ENCODE measurements at places on chromosomes 4 and X.
A peak's percentile ranks its signal among the peaks of the same experiment; 100 is the strongest.

DNA sequence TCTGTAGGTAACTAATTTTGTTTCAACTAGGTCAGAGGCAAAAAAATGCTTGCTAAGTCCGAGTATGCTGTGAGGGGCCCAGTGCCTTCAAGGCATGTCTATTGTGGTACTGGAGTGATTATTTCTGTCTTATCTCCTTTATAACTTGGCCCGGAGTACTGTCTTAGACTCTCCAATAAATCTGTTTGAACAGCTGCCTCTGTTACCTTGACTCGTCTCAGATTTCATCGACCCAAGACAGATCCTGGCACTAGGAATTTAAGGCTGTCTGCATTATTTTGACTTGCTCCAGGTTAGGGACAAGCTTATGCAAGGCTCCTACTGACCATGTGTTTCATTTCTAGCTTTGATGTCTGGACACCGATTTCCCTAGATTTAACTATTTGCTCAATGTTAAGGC lies 41.1 kb upstream of the NKAP start:
- no peak for DNase-seq

DNA sequence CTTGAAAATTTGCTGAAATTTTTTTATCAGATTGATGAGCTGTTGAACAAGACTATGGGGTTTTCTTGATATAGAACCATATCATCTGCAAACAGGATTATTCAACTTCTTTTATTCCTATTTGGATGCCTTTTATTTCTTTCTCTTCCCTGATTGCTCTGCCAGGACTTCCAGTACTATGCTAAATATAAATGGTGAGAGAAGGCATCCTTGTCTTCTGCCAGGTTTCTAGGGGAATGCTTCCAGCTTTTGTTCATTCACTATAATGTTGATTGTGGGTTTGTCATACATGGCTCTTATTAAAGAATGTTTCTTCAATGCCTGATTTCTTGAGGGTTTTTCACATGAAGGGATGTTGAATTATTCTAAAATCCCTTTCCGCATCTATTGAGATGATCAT lies 1139.5 kb downstream of the FAM133A start:
- DNase-seq, result no peak

DNA sequence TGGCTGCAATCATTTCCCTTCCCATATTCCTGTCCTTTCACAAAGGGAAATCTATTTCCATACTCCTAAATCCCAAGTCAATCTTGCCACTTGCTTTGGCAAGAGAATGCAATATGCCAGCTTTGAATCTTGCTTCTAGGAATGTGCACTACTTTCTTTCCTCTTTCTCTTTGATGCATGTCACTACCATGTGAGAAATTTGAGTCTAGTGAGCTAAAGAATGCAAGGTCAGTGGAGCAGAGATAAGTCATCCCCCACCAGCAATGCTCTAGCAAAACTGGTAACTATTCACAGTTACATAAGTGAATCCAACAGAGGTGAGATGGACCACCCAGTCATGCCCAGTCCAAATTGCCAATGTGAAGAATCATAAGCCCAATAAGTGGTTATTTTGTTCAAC lies 910.4 kb downstream of the RAB28 start:
- no peak for DNase-seq

DNA sequence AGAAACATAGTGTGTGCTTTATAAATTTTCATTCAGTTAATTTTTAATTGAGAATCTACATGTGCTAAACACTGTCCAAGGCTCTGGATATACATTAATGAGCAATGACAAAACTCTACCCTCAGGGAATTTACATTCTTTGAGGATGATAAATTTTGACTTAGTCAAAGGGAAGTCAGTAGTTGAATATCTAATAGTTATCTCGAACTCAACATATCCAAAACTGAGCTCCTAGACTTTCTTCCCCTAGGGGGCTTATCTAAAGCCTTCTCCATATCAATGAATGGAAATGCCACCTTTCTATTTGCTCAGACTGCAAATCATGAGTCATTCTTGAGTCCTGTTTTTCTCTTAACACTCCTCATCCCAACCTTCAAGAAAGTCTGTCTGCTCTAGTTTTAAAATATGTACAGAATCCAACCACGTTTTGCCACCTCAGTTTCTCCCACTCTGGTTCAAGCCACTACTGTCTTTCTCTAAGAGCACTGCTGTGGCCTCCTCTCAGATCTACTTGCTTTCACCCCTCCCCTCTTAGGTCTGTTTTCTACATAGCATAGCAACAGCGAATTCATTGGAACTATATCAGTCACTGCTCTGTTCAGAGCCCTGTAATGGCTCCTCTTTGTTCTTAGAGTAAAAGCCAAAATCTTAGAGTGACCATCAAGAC lies 9.5 kb downstream of the PARM1 start:
- DNase-seq, result no peak

GRCh38 chr4:52560844-52561280 lies 98.2 kb downstream of the USP46 start:
- no peak for DNase-seq

GRCh38 chr4:113394730-113395530 lies 345.5 kb downstream of the ANK2 start:
- DNase-seq, result peak; percentile 88

GRCh38 chrX:147935156-147935758 lies 23.5 kb downstream of the FMR1 start:
- DNase-seq, result no peak

GRCh38 chr4:33063241-33063640 lies 2343.1 kb downstream of the PCDH7 start:
- DNase-seq, result peak; percentile 59

GRCh38 chr4:18756671-18757070 lies 735.1 kb upstream of the LCORL start:
- no peak for DNase-seq

DNA sequence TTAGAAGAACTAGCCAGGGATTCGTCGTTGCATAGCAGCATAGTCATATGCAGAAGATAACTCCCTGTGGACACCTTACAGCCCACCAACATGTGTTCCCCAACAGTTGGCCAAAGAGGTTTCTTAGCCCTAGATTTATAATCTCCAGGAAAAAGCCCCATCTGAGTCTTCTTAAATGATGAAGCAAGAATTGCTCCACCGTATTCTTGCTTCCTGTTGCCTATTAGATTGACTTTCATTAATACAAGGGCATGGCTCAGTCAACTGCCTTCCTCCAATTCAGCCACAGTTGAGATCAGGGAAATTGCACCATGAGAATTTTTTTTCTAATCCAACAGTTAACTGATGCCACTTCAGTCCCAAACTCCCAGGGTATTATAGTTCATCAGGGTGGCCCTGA lies 5.2 kb upstream of the AFF2 start:
- no peak for DNase-seq

- DNase-seq, result no peak
Observed at GRCh38 chrX:123859409-123859845, 426 bp upstream of the XIAP start.

GRCh38 chr4:120225527-120225926 lies 158.9 kb upstream of the MAD2L1 start:
- no peak for DNase-seq

- peak; percentile 54 for DNase-seq
Observed at GRCh38 chrX:19566359-19567222, 51.3 kb upstream of the MAP3K15 start.

DNA sequence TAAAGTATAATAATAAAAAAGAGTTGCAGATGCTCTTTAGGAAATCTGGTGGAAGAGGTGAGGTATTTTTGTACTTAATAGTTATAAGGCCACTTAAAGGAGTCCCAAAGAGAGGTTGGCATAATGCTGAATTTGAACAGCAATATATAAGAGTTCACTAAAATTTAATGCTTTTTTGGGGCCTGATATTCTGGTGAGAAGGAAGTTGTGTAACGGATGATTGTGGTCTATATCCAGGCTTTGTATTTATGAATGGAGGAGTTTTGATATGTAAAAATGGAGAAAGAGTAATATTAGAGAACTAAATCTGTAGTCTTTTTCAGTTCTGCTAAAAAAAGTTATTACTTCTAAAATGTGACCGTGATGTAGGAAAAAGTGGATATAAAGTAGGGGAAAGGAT lies 20.4 kb downstream of the BMP2K start:
- no peak for DNase-seq

DNA sequence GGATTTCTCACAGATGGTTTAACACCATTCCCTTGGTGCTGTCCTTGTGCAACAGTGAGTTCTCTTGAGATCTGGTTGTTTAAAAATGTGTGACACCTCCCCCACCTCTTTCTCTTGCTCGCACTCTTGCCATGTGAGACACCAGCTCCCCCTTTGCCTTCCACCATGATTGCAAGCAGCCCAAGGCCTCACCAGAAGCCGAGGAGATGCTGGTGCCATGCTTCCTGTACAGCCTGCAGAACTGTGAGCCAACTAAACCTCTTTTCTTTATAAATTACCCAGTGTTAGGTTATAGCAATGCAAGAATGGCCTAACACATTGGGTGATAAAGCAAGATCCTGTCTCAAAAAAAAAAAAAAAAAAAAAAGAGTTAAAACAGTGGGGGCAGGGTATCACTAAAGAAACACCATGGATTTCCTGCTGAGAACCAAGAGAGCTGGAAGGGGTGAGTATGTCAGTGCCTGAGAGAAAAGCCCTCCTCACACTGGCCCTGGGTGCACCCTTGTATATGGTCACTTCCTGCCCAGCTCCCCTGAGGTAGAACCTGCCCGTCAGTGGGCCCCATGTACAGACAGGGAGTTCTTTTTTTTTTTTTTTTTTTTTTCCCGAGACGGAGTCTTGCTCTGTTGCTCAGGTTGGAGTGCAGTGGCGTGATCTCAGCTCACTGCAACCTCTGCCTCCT lies 46.4 kb downstream of the APOO start:
- no peak for DNase-seq

- DNase-seq, result no peak
Observed at GRCh38 chr4:167183036-167183435, 51.3 kb downstream of the SPOCK3 start.

DNA sequence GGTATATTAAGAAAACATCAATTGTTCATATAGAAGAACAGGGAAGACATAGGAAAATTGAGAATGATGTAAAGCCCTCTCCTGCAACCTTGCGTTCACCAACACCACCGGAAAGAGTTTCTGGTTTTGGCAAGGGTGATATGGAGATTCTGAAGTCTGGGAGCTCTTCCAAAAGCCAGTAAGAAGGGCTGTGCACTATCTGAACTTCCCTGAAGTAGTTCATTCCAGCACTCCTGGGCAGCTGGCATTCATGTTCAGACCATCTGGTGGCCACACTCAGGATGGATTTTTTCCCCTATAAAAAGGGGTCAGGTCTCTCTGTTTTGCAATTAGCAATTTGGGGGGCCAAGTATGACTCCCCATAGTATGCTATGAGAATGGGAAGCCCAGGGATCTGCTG lies 15.4 kb upstream of the TLR2 start:
- no peak for DNase-seq

DNA sequence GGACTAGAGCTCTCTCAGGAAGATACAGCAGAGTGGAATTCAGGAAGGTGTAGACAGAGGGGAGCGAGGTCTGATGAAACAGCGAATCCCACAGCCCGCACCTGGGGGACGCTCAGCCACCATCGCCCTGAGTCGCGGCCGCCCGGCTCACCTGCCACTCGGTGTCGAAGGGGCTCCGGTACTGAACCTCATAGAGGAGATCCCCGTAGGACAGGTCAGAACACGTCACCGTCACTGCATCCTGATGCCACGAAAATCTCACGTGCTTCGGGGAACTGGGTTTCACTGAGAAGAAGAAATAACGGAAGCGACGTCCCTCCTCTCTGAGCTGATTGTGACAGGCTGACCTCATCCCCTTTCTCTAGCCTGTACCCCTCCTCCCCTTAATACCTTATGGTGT lies 10.2 kb downstream of the CRLF2 start:
- DNase-seq, result no peak

GRCh38 chr4:125620066-125620860 lies 305.5 kb downstream of the FAT4 start:
- peak; percentile 34 for DNase-seq

GRCh38 chr4:66840178-66840577 lies 705.1 kb downstream of the CENPC start:
- no peak for DNase-seq

GRCh38 chrX:48958635-48959094 lies 1.3 kb upstream of the OTUD5 start:
- DNase-seq, result peak; percentile 59

- DNase-seq, result peak; percentile 72
Observed at GRCh38 chr4:133154725-133155124, 5.6 kb downstream of the PCDH10 start.

DNA sequence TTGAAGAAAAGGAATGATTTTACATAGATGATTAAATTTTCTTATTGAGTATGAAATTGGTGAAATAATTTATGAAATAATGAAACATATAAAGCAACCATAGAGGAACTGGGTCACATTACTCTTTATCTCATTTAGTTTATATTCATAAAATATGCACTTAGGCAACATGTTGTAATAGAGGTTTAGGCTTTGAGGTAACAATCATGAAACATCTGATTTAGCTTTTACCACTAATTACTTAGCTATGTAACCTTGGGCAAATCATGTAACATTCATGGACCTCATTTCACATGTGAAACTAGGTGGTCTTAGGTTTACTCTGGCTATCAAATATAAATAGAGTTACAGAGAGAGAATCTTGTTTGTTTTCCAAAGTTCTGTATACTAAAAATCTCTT lies 54.5 kb upstream of the SMARCA5 start:
- DNase-seq, result no peak

GRCh38 chrX:53526999-53527398 lies 92.8 kb upstream of the HSD17B10 start:
- no peak for DNase-seq

DNA sequence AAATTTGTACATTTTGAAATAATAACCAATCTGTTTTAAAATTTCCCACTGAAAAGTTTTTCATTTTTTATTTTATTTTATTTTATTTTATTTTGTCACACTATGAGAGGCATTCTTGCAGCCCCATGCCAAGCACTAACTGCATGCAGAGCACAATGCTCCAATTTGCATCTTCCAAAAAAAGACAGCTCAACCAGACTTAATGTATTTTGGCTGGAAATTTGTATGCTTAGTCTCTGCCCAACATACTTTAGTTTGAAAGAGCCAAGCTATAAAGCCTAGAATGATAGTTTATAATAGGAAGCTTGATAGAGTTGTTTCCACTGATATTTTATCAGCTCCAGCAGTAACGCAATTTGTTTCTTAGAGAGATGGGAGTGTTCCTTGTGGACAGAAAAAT lies 235.5 kb downstream of the GALNTL6 start:
- DNase-seq, result no peak

DNA sequence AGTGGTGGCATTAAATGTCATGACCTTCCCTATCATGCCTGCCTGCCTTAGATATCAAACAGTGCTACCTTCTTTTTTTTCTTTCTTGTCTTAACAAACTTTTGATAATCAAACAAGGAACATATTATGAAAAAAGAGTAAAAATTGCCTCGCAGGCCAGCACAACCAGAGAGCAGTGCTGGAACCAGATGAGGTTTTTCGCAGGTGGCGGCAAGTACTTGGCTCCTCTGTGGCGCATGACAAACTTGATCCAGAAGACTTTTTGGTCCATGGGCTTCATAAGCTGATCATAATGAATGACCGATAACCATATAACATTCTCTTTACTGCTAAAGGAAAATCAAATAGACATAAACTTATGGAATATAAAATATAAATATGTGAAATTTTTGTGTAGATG lies 61.8 kb downstream of the UGT2B10 start:
- no peak for DNase-seq

GRCh38 chr4:25552580-25553271 lies 102.9 kb upstream of the SLC34A2 start:
- DNase-seq, result no peak

- no peak for DNase-seq
Observed at GRCh38 chrX:118239913-118240698, 105.8 kb upstream of the WDR44 start.

GRCh38 chr4:154781983-154782293 lies 866 bp downstream of the RBM46 start:
- no peak for DNase-seq

GRCh38 chrX:2533424-2533823 lies 32.6 kb upstream of the DHRSX start:
- DNase-seq, result no peak

- peak; percentile 56 for DNase-seq
Observed at GRCh38 chr4:182644683-182645050, 272.5 kb downstream of the DCTD start.
